Stimulated activated CD8-positive, alpha-beta memory T cell treated with anti-CD3 and anti-CD28 coated beads, Interleukin-4, amount 100 ng/mL, for 4 hours (primary cell): ENCODE measurements at places on chromosomes 4 and X.

- no peak for DNase-seq
Measured at GRCh38 chr4:173288698-173289352, 45.3 kb downstream of the HMGB2 start.

GRCh38 chr4:48858130-48858529, 27.2 kb downstream of the OCIAD1 start:
- no peak for DNase-seq

DNA sequence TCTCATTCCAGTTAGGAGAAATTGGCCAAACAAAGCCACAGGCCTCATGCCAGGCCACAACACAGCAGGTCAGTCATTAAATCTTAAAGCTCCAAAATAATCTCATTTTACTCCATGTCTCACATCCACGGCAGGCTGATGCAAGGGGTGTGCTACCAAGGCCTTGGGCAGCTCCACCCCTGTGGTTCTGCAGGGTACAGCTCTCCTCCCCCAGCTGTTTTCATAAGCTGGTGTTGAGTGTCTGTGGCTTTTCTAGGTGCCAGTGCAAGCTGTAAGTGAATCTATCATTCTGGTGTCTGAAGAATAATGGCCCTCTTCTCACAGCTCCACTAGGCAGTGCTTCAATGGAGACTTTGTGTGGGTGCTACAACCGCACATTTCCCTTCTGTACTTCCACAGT, 949.2 kb downstream of the TECRL start:
- DNase-seq = no peak

GRCh38 chr4:138242834-138243156, 646 bp upstream of the SLC7A11 start:
- no peak for DNase-seq
